ENCODE measurements at places on chromosomes 12 and 14.

DNA sequence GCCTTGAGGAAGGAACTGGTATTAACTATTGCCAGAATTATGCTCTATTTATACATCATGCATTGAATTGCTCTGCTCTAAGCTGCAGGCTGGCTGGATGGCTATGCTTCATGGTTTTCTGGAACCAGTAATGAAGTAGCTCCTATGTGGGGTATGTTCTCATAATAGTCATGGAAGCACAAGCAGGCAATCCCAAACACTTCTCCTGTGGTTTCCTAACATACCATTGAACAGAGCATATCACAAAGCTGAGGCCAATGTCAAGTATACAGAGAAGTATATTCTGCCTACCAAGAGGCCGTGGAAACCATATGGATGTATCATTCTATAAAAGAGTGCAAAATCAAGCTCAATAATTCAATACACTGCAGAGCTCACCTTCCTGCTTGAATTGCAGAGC lies 1752.4 kb upstream of the FLRT2 start:
- no peak for DNase-seq

DNA sequence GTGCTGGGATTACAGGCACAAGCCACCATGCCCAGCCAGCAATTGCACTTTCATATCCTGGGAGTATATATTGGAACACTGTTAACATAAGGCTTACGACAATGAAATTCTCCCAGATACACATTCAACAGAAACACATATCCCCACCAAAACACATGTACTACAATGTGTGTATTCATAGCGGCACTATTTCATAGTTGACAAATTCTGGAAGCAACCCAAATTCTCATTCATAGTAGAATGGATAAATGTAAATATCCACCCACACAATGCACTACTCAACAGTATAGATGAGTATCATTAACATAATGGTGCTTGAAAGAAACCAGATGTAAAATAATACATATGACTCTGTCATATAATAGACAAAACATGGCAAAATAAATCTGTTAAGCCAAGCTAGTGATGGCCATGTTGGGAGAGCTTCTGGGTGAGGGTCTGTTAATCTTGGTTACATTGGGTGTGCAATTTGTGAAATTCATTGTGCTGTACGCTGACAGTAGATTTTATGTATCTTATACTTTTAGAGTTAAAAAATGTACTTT lies 2.6 kb upstream of the DNAAF2 start:
- DNase-seq: no peak

DNA sequence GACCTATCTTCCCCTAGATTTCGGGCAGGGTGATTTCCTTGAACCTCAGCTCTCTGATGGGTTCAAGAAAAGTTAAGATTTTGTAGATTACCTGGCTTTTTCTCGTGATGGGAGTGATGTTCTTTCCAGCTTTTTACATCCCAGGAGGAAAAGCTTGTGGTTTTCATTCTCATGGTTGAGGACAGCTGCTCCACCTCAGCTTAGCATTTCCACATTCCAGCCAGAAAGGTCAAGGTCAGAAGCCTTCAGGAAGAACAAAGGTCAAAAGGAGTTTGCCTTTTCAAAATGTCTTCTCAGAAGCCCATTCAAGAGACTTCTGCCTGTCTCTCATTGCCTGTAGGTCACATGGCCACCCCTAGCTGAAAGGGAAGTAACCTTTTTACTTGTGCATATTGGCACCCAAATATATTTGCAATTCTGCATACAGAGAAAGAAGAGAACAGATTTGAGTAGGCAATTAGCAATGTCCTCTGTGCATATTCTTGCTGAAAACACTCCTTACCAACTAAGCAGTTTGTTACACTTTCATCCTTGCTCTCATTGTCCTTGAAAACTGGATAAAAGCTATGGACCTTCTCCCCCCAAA lies 6.6 kb upstream of the ADGRD1 start:
- no peak for DNase-seq

DNA sequence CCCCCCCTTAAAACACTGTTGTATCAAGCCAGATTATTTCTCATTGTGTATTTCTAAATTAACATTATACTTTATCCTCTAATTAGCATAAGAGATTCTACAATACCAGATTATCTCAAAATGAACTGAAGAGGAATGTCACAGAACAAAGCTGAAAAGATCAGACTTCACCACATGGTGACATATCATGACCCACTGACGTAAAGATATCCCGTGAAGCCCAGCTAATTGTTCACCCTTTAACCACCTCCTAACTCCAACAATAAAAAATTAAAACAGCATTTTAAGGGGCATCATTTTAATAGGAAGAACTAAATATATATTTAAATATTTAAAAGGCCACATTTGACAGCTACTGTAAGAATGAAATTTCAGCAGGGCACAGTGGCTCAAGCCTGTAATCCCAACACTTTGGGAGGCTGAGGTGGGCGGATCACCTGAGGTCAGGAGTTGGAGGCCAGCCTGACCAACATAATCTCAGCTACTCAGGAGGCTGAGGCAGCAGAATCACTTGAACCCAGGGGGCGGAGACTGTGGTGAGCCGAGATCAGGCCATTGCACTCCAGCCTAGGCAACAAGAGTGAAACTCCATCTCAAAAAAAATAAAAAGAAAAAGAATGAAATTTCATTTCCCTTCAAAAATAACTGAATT lies 29.0 kb downstream of the CDK17 start:
- no peak for DNase-seq

DNA sequence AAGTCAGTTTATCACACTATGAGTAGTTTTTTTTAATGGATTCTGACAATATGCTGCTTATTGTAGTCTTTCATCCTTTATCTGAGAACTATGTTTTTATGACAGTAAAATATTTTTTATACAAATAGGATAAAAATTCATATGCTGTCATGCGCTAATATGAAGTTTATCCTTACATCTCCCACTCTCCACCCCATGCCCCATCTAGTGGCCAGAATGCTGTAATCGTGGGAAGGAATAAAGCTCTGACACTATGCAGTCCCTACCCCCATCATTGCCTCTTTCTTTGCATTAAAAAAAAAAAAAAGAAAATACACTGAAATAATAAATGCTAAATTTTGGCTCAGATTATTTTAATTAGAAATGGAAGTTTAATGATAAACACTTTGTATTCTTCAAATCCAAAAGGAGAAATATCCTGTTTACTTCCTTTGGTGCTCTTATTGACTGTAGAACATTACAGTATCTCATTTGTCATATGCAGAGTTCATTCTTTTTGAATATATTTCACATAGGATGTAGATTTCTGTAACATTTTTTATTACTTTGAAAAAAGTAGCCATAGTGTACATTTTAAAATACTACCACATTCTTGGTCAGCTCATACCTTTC lies 145.9 kb upstream of the SLCO1C1 start:
- DNase-seq: peak; percentile 67

- DNase-seq: peak; percentile 90
Observed at GRCh38 chr12:93571365-93571924, 1.0 kb upstream of the SOCS2 start.

DNA sequence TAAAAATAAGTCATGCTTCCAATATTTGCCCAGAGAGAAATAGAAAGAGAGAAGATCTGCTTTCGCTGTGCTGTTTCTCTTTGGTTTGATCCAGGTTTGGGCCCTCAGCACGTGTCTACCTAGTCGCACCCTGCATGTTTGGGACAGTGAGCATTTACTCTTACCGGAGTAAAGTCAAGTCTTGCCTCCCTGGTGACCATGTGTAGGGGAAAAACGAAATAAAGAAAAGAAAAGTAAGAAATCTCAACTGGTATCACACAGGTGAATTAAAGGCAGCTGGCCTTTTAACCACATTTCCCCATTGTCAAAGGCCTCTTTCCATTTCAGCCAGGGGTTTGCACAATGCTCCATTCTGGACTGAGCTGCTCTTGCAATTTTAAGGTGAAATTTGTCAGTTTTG lies 619.4 kb downstream of the VRK1 start:
- no peak for DNase-seq

DNA sequence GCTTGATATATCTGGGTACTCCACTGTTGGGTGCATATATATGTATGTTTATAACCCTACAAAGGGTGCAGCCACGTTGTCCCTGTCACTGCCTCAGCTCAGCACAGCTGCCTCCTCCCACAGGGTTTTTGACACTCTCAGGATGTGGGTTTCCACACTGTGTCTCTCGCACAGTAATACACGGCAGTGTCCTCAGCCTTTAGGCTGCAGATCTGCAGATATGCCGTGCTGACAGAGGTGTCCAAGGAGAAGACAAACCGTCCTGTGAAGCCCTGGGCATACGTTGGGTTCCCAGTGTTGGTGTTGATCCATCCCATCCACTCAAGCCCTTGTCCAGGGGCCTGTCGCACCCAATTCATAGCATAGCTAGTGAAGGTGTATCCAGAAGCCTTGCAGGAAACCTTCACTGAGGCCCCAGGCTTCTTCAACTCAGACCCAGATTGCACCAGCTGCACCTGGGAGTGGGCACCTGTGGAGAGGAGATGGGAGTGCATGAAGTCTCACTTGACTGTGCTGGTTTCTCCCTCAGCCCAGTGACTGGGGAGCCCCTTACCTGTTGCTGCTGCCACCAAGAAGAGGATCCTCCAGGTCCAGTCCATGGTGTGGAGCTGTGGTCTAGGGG lies 498.7 kb downstream of the TMEM121 start:
- no peak for DNase-seq

DNA sequence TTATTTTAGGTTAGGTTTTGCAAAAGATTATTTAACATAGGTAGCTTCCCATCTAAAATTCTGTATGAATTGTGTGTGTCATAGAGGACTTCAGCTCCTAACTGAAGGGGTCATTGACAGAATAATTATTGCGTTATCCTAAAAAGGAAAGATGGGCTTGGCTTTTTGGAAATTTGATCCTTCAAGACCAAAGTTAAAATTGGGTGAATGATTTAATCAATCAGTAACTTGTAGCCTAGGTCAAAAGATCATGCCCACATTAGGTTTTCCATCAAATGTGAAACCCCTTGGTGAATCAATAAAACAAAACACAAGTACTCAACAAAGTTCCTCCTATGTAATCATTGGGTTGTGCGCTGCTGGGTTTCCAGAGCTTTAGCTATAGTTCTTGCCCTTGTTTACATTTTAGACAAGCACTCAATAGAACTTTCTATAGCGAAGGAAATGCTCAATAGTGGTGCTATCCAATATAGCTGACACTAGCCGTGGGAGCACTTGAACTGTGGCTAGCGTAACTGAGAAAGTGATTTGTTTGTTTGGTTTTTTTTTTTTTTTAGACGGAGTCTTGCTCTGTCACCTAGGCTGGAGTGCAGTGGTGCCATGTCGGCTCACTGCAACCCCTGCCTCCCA lies 37.6 kb upstream of the ARHGAP5 start:
- DNase-seq: no peak

DNA sequence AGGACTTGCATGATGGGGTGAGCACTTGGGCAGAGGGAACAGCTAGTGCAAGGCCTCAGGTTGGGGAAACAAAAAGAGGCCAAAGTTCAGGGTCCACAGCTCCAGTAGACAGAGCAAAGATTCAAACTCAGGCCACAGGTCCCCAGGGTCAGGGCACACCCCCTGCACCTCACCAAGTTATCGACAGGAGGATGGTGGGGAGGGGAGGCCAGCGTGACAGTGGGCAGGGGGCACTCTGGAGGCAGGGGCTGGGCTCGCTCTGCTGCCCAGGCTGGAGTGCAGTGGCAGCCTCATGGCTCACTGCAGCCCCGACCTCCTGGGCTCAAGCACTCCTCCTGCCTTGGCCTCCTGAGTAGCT lies 32.4 kb upstream of the ULK1 start:
- DNase-seq: peak; percentile 48

DNA sequence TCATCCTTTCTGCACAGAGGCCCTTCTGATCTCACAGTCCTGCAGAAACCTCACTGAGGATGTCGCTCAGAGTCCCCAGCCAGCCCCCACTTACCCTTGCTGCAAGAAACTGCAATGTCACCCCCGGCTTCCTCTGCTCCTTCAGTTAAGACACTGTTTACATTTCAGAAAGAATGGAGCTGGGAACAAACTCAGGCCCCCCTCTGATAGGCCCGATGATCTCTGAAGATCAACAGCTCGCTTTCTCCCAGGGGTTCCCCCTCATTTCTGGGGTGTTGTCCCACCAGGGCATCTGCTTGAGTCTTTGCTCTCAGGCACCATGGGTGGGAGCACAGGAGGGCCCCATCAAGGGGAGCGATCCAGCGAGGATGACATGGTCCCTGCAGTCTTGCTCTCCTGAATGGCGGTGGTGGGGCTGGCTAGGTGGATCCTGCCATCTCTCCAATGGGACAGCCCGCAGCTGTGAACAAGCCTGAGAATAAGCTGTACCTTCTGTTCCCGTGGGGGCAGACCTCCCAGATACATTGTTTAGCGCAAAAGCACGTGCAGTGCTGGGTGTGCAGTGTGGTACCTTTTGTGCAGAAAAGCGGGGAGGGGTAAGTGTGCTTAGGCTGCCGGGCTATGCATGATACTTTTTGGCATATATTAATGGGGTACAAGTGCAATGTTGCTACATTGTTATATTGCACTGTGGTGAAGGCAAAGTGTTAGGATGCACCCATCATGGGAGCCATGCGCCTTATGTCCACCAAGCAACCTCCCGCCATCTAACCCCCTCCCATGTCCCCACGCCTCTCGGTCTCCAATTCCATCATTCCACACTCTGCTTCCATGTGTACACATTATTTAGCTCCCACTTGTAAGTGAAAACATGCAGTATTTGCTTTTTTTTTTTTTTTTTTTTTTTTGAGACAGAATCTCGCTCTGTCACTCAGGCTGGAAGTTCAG lies 6.7 kb upstream of the NCOR2 start:
- no peak for DNase-seq

GRCh38 chr12:113467142-113467501 lies 4.5 kb downstream of the LHX5 start:
- DNase-seq: peak; percentile 68

DNA sequence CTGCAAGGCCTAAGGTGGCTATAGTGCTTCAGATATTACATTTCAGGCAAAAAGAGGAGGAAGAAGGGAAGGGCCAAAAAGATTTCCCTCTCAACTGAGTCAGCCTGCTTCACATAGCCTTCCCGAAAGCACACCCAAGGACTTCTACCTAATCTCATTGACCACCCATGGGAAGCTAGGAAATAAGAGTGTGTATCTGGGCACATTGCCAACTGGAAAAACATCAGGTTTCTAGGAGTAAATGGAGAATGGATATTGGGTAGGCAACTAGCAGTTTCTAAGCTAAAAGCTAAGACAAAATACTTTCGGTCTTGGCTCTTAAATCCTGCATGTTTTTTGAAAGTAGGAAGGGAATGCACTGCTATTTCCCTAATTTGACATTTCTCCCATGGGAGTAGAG lies 221.7 kb upstream of the GRIP1 start:
- no peak for DNase-seq

DNA sequence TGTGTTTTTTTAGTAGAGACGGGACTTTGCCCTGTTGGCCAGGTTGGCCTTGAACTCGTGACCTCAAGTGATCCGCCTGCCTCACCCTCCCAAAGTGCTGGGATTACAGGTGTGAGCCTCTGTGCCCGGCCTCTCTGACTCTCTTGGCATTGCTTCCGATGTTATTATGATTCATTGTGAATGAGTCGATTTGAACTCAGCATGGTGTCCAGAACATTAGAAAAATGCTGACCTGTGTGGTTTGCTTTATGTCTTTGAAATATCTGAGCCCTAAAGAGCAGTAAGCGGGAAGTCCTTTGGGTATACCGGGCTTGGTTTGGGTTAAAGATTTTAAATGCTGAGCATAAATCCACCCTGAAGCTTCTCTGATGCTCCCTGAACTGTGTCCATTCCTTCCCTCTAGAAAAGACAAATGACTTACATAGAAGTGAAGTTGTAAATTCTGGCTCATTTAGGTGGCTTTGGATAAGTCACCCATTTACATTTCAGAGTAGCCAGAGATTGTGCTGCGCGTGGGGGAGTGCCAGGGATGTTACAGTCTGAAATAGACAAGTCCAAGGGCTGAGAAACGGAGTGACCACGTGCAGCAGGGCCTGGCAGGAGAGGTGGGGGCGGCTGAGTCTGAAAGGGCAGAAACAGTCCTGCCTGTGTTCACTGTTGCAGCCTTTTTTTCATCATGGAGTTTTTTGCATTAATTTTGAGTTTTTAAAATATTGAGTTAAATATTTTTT lies 39.6 kb downstream of the SLC15A4 start:
- no peak for DNase-seq
